Epithelial cell of proximal tubule (primary cell): ENCODE measurements at places on chromosomes 2 and 18. TPM values are rescaled to one million over a fixed set of nuclear protein-coding genes. Genes with fewer than 3 reads are reported as not detected.

- no peak for DNase-seq
Observed at GRCh38 chr2:235053651-235054050, 101.8 kb downstream of the SH3BP4 start.

DNA sequence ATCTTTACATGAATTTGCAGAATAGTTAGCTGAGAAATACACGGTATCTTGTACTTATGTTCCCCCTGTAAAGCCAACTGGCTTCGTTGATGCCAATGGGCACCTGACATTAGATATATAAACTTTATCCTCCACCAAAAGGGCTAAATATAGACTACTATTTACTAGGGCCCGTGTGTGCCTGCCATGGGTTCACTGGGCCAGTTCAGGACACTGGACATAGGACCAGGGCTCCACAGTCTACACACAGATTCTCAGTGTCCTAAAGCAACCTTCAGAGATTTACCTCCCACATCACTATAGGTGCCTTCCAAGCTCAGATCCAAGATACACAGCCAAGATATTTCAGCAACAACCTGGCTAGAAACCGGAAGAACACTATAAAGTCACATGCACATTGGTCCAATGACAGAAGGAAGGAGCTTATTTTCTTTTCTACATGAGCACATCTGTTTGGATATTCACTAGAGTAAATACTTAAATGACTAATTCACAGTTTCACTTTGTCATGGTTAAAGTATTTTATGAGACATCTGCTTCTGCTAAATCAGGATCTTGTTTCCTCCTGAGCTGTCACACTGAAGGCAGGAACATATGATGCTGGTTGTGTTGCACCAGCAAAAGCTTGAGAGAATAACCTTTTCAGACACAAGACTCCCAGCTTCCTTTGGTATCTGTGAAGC is 95.1 kb downstream of the MYO5B start:
- DNase-seq, result peak; percentile 95

DNA sequence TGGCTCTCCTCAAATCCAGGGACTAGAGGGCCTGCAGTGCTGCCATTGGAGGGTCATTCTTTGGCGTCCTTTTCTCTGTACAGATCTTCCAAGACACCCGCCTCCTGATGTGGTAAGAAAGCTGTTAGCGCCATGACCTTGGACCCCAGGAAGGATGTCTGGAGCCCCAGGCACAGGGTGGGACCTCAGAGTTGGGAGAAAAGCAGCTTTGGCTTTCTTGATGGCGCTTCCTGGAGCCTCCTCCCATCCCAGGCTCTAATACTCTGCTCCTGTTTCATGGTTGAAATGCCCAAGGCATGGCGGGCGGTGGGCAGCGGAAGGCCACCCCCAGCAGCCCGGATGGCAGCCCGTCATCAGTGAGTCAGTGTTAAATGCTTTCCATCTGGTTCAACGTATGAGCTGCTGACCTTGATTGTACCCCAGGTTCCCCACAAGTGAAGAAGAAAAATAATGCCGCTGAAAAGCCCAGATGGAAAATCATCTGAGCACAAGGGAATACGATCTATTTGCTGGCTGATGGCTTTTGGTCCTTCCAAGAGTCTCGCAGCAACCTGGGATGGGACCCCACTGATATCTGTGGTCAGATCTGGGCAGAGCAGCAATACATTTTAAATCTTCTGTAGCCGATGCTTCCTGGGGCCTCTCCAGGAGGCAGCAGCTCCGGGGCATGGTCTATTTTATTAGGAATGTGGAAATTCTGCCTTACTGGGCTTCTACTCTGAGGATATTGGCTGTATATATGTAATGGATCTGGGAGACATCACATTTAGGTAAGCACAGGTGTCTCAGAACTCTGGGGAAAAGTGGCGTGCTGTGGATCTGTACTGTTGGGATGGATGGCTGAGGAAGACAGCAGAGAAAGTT is 15.1 kb downstream of the ACKR3 start:
- DNase-seq, result no peak

GRCh38 chr18:11587846-11588245 is 21.6 kb upstream of the SLC35G4 start:
- no peak for DNase-seq

- DNase-seq, result peak; percentile 78
Observed at GRCh38 chr18:32368170-32368569, 102.5 kb downstream of the GAREM1 start.

DNA sequence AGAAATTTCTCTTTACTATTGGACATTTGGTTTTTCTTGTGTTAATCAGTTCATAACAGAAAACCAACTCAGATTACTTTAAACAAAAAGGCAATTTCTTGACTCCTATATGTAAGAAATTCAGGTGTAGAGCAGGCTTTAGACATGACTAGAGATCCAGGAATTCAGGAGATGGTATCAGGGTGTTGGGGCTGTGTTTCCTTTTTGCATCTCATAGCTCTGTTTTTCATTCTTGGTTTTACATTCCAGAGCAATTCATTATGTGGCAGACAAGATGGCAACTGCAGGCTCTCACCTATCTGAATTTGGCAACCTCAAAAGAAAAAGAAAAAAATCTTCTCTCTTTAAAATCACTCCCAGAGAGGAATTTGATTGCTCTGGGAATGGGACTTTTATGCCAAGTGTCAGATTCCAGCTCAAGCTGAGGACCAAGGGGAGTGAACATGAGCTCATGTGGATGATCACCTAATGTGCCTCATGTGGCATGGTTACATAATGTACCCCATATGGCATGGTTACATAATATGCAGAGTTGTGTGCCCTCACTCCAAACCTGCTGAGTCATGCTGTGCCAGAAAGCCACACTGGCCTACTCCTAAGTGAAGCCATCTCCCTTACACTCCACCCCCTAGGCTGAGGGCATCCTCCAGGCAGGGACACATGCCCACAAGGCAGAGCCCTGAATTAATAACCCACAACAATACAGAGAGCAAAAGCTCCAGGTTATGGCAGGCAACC is 282.7 kb downstream of the MBD2 start:
- no peak for DNase-seq

GRCh38 chr2:236971131-236971821 is 114.4 kb upstream of the COPS8 start:
- DNase-seq, result no peak

The UGT1A3 gene
- not detected in 2 replicates for total RNA-seq

The IL36RN gene
- total RNA-seq, result not detected in 2 replicates

The FBLN7 gene
- total RNA-seq, result 1.6 TPM in 1 of 2 replicates, not detected in the other

The SIGLEC15 gene
- 9.4 and 13.5 TPM in 2 replicates for total RNA-seq

The TXNDC2 gene
- total RNA-seq, result not detected in 2 replicates

The RELCH gene
- 16.7 and 23.7 TPM in 2 replicates for total RNA-seq
